Ecto neural progenitor cell (in vitro differentiated cells): ENCODE measurements at places on chromosomes 12 and 14.

DNA sequence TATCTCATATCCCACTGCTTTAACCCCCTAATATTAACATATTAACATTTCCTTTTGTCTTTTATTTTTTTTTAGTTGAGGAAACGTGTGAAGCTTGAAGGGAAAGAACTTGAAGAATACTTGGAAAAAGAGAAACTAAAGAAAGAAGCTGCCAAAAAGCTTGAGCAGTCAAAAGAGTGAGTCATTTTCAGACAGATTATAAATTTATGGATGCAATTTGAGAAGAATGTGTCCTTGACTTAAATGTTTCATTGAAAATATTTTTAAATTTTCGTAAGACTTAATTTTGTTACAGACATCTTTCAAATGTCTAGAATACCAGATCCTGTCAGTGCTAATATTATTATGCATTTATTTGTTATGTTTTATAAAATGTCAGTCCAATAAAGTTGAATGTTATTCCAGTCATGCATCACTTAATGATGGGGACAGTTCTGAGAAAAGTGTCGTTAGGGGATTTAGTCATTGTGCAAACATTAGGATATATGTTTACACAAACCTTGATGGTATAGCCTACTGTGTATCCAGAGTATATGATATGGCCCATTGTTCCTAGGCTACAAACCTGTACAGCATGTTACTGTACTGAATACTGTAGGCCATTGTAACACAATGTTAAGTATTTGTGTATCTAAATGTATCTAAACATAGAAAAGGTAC, 32.6 kb downstream of the CPSF2 start:
- no peak for DNase-seq

DNA sequence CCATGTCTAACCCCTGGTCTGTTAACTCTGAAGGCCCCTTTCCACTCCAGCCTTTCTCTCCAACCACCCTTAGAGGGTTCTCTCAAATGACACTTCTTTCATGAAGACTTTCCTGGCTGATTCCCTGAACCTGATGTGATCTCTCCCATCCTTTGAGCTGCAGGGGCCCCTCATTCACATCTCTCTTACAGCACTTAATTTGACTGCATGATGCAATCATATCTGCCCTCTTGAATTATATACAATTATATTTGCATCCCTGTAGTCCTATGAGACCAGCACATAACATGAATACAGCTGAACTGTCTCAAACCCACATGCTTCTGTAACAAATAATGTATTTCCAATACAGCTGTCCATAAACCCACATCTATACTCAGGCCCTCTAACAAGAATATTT, 56.4 kb downstream of the PPP2R5E start:
- DNase-seq, result no peak

DNA sequence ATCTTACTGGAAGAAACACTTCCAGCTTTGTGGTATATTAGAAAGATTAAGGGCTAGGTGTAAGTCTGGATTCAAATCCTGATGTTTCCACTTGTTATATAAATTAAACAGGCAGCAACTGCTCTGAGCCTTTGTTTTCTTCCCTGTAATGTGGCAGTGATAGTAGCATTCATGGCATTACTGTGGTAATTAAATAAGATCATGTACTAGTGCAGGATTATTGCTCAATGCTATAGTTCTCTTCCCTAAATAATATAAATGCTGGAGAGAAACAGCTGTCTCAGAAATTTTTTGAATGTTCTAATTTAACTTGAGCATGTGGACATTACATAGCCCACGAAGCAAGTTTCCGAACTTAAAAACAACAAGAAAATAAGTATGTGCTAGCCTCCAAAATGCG, 5.4 kb downstream of the TMEM117 start:
- DNase-seq, result no peak

DNA sequence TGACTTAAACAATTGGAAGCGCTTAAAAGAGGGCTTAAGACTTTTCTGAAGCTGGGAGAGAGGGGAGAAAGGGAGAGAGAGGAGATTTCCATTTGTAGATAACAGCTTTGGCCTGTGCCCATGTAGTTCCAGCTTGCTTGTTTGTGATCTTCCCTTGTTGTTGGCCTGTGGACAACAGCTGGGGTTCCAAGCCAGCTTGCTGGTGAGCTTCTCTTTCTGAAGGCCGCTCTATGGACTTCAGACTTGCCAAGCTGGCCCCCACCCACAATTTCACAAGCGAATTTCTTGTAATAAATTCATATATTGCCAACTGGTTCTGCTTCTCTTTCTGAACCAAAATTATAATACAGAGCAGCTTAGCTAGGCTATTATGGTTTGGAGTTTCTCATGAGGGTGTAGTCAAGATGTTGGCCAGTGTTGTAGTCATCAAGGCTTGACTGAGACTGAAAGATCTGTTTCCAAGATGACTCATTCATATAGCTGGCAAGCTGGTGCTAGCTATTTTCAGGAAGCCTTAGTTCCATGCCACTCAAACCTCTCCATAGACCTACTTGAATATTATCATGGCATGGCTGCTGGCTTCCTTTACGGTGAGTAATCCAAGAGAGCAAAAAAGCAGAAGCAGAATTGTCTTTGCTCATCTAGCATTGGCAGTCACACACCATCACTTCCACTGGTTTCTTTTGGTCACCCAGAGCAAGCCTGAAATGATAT, 89.4 kb downstream of the ATP23 start:
- DNase-seq, result no peak

DNA sequence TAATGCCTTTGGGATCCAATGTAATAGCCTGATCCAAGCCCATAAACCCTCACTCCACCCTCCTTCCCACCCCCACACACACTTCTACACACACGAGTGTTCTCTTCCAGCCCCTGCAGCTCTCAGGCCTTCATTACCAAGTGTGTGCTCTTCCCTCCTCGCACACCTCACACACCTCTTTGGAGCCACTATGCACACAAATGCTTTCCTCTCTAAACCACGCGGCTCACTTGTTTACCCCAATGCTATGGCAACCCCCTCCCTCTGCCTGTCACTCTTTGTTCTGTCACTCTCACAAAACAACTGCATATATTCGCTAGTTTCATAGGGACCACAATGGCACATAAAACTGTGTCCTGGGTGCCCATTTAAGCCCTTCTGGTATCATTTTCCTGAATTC, 35.1 kb downstream of the PPP2R5E start:
- no peak for DNase-seq

GRCh38 chr14:30608533-30609006, 13.5 kb upstream of the SCFD1 start:
- DNase-seq, result no peak

- DNase-seq, result no peak
Measured at GRCh38 chr12:103852498-103852997, 11.5 kb upstream of the NT5DC3 start.

DNA sequence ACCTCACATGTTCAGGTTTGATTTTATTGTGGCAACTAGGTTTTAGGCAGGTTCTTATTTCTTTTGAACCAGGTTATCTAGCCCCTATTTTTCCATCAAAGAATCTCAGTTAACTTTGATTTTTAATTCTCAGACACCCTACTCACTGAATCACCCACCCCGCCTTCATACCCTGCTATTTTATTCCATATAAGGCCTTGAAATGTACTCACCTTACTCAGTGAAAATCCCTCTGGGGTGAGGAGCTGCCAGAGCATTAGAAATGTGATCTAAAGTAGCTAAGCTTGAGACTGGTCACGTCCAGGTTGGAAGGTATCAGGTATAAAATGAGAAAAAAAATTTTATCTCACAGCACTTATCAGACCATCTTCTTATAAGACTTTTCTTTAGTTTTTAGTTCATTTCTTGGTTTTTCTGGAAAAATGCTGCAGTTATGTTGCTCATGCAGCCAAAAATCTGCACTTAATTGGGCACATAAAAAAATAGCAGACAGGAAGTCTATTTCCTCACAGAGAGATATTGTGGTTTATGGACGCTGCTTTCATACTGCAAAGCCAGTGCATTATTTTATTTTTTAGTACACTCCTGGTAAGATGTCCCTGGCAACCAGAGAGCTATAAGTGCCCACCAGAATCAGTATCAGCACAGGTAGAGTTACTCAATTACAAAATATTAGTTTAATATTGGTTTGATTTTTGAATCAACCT, 101.5 kb upstream of the CCDC91 start:
- no peak for DNase-seq

GRCh38 chr12:23630524-23630923, 318.9 kb downstream of the SOX5 start:
- DNase-seq, result no peak

DNA sequence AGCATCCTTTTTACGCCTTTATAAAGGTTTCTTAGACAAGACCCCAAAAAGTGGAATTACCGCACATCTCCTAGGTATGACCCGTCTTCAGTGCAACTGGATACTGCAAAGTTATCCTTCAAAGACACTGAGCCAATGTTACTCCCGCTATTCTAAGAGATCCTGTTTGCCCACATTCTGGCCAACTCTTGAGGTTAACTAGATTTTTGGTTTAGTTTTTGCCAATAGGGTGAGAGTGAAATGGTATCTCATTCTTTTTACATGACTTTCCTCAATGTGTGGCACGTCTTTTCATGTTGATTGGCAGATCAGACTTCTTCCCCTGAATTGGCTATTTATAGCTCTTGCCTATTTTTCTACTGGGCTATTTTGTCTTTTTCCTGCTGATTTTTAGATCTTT, 347.2 kb downstream of the MED13L start:
- peak; percentile 3 for DNase-seq

GRCh38 chr14:34749408-34749807, 35.0 kb upstream of the CFL2 start:
- DNase-seq, result no peak

DNA sequence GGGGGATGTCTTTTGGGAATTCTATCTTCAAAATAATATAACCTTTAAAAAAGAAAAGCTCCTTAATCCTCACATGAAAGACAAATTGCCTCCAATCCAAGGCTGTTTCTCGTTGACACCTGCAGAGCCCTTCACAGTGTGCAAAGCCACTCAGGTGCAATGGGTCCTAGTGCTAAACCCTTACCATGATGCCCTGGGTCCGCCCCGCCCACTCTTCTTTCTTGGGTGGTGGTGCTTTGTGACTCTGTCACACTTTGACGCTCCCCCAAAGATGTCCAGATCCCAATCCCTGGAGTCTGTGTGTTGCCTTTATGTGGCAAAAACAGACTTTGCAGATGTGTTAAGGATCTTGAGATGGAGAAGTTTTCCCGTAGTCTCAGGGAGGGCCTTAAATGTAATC, 29.7 kb downstream of the CLMN start:
- DNase-seq, result no peak

- DNase-seq, result no peak
Measured at GRCh38 chr12:24778486-24779304, 170.2 kb downstream of the BCAT1 start.

DNA sequence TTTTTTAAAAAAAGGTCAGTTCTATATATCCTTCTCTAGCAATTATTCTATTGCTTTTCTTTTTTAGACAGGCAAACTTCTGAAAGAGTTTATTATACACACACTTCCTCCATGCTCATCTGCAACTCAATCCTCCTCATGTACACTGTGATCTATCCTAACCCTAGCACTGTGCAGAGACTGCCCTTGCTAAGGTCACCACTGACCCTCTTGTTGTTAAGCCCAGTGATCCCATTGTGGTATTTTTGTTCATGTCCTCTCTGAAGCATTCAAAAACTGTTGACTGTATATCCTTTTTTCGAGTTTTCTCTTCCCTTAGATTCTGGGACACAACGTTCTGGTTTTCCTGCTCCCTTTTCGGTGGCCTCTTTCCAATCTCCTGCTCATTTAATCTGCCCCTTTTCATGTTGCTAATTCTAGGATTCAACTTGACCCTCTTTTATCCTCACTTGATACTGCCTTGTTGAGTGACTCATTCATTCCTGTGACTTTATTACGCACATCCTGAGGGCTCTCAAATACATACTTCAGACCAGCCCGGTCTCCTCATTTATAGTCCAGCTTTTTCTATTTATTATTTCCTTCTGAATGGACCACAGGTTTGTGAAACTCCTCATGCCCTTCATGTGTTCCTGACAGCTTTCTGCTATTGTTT, 53.9 kb upstream of the PTPRB start:
- DNase-seq, result no peak

GRCh38 chr12:56600753-56601152, 29.4 kb downstream of the BAZ2A start:
- no peak for DNase-seq

DNA sequence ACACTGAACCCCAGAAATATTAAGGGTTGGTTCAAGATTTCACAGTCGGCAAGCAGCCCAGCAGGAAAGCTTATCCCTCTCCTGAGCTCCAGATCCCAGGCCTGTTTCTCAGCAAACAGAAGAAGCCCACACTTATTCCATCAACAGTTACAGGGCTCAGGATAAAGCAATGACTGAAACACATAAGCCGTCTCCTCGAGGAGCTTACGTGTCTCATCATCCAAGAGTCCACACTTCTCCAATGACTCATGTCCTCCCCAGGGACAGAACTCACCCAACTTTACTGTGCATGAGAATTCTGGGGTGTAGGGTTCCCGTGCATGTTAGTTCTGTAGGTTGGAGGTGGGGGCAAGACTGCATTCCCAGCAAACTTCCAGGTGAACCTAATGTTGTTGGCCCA, 31.2 kb downstream of the GSC start:
- DNase-seq, result no peak

GRCh38 chr14:52251724-52252123, 15.8 kb upstream of the PTGDR start:
- no peak for DNase-seq

DNA sequence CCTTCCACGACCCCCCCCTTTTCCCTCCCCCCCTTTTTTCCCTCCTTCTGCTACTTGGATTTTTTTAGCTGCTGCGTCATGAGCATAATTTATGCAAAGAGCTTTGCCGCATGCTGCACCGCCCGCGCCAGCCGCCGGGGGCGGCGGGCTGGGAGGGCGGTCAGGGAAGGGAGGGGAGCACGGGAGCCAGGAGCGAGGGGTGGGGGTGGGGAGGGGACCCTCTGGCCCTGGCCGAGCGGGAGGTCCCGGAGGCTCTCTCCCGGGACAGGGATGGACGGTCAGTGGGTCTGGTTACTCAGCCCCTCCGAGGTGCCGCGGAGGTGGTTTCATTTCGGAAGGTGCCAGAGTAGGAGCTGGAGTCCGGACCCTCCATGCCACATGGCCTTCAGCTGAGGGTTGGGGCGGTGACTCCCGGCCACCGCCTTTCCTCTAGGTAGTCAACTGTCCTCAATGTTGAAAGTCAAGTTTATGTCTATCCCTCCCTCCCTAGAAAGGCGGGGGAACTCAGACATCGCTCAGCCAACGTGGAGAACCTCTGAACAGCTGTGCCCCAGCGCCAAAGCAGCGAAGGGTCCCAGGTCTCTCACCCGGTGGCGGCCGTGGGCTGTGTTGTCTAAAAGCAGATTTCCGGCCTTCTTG, at the start of gene POU6F1:
Gene POU6F1 (minus strand): TSS at position 95 of the 639 bp plus-strand sequence. CDS start 11,226 bp downstream, outside the sequence.
- peak; percentile 86 for DNase-seq

DNA sequence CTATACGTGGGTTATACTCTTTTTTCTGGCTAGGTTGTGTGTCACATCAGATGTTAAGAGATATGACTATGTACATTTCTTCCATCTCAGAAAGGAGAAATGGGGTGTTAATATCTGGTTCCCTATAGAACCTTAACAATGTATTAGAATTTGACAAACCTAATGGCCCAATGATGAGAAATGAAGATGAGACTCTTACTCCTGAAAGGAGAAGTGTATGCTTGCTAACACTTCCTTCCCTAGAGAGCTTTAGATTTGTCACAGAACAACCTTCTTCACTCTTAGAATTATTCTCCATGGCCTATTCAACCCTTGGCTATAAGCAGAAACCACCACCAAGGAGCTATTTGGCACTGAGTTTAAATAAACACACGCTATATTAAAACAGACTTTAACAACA, 839.6 kb downstream of the GALC start:
- no peak for DNase-seq

- no peak for DNase-seq
Measured at GRCh38 chr12:106519607-106520021, 63.2 kb upstream of the RFX4 start.

GRCh38 chr12:6383572-6384498, at the start of gene LTBR:
TSS of gene LTBR (plus strand) at chr12:6384162. CDS start at chr12:6384359, 197 bp downstream.
- DNase-seq, result peak; percentile 84
